ENCODE measurements at places on chromosomes 5 and 9.

DNA sequence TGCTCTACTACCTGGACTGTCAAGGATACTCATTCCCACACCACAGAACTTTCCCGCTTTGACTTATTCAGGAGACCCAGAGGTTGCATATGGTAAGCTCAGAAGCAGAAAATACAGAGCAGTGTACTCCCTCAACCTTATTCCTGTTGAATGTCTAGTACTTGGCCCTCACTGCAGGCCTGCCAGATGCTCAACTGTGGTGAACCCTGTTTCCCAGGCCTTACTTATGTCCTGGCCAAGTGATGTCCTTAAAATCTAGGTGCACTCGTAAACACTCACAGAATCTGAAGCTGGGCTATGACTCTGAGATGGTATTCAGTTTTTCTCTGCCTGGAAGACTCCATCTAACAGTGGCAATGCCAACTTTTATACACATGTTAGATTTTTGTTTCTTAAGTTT, 21.0 kb downstream of the DIAPH1 start:
- DNase-seq = no peak

- peak; percentile 78 for DNase-seq
Measured at GRCh38 chr5:178234750-178235587, 2.4 kb upstream of the PHYKPL start.

DNA sequence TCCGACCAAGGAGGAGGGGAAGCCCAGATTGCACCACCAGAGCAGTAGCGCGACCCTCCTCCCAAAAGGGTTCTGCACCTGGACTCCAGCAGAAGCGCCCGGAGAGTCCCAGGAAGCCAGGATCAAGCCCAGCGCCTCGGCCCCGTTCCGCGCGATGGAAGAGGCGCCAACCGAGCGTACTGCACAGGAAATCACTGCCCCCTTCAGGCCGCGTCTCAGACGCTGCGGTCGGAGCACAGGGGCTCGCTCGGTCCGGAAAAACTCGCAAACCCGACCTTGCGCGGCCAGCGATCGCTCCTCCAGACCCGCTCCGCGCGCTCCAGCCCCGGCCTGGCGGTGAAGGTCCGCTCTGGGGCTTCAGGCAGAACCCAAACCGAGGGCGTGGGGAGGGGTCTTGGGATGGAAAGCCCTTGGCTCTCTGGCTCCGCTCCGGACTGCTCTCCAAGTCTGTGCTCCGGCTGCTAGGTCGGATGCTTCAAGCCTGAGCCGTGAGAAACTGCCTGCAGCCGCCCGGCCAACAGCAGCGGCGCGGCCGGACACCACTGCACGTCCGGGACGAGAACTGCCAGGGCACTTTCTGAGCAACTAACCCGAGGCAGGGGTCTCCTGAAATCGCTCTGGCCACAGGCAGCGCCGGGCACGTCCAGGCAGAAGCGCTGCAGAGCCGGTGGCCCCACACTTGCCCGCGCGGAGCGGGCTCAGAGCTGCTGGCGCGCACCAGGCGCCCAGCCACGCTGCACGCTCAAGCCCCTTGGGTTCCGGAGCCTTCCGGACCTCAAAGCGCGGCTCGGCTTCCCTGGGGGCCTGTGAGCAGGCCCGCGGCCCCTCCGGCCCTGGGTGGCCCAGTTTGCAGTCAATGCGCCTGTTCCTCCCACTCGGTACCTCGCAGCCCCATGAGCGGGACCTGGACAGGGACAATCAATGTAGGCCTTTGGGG, 1.3 kb downstream of the GABBR2 start:
- DNase-seq = peak; percentile 36

GRCh38 chr5:90944116-90944515, 385.5 kb downstream of the ADGRV1 start:
- DNase-seq = no peak

GRCh38 chr9:114096041-114096511, 3.0 kb downstream of the KIF12 start:
- no peak for DNase-seq

DNA sequence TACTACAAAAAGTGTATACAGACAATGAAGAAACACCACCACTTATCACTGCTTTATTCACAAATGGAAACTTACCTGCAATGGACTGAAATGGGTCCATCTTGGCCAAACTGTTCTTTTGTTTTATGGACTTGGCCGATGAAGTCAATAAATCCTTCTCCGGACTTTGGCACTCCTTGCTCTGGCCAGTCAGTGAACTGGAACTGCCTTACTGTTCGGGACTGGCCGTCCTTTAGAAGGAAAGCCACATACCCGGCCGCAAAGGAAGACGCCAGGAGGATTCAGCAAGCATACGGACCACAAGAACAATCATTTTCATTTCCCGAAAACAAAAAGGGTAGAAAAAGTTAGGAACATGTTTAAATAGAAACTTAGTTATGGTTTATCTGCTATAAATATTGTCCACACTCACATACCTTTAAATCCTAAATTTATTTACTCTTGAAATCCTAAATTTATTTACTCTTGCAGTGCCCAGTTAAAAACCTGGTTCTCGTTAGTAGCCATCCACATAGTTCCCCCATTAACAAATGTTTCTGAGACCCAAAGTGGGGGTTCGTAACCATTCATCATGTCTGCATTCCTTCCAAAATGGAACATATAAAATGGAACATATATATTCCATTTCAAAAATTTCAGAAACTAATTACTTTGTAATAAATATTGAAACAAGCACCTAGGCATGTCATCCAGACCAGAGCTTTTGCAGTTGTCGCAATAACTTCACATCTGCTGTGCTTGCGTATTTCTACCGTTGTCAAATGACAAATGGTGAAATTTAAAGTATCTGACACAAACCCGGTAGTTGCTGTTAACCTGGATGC, 532.1 kb upstream of the DMAC1 start:
- no peak for DNase-seq

DNA sequence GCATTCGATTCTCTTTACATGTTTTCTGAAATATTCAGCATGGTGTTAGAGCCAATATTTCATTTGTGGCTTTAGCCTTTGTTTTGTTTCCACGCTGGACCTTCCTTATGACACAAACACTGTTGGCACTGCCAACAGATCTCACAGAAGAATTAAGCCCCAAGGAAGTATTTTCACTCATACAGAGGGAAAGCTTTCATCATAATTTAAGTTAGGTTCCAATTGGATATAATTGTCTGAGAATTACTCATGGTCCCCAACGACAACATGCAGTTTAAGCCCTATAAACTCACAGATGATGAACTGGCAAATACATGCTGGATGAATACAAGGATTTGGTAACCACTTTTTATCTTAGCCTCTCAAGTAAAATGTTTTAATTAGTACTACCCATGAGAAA, 259.5 kb downstream of the EBF1 start:
- DNase-seq = no peak

DNA sequence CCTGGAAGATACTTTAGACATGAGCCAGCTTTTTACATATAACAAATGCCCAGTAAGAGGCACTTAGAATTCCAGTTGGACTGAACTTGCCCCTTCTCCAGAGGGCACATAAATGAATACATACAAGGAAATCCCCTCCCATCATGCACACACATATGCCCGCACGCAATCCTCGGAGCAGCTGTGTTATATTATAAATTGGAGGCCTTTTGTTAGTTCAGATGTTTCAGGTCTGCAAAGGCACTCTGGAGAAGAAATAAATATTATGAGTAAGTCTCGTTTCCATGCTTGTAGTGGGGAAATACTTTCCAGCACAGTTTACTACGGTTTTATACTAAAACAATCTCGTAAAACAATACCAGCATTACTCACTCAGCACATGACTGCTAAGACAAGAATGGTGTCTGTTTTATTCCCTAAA, 17.6 kb upstream of the MUSK start:
- DNase-seq = no peak

- peak; percentile 23 for DNase-seq
Measured at GRCh38 chr5:143619040-143619439, 192.9 kb upstream of the HMHB1 start.

GRCh38 chr9:115930472-115930871, 223.1 kb upstream of the PAPPA start:
- no peak for DNase-seq

- DNase-seq = no peak
Measured at GRCh38 chr9:107784235-107784958, 294.8 kb upstream of the KLF4 start.

DNA sequence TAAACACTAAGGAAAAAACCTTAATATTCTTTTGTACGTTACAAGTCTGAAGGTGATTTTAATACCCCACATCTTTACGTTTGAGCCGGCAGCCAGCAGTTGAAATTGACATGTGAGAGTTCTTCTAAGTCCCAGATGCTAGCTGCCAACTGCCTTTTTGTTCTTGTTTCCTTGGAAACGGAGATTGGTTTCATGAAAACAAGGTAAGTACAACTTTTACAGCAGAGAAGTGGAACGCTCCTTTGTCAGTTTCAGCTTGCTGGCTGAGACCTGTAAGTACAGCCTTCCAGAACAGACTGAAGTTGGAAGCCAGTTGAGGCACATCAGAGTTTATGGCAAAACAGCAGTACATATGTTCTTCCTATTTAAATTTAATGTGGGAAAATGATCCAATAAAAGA, 1018.4 kb upstream of the ARRDC3 start:
- DNase-seq = no peak

- no peak for DNase-seq
Measured at GRCh38 chr5:170280011-170280493, 17.5 kb downstream of the LCP2 start.

DNA sequence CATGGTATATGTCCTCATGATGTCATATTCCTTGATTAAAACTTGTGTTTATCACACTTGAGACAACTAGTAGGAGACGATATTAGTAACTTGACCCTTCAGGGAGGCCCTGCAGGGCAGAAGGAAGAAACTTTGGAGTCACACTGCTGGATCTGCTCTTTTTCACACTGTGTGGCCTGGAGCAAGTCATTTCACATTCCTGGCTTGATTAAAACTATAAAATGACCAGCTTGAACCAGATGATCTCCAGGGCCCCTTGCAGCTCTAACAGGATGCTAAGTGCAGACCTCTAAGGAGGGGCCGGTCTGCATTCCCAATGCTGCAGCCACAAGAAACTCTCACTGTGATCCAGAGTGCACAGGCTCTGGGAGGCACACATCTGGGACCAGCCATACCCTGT, 146.4 kb upstream of the ZNF366 start:
- DNase-seq = no peak

DNA sequence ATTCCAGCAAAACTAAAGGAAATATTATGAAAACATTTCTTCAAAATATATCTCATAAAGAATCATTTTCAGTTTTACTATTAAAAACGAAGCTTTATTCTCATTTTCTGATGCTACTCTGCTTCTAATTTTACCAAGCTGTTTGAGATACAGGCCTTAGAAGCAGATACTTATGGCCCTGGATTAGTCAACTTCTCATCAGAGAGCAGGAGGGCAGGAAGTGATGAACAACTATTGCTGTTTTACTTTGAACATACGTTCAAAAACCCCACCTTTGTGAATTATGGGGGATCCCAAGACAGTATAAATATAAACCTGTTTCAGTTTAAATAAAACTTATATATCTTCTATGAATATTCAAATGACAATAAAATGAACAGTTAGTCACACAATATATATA, 16.0 kb downstream of the MPDZ start:
- no peak for DNase-seq

GRCh38 chr9:105114964-105115728, 129.3 kb upstream of the SLC44A1 start:
- DNase-seq = peak; percentile 93

DNA sequence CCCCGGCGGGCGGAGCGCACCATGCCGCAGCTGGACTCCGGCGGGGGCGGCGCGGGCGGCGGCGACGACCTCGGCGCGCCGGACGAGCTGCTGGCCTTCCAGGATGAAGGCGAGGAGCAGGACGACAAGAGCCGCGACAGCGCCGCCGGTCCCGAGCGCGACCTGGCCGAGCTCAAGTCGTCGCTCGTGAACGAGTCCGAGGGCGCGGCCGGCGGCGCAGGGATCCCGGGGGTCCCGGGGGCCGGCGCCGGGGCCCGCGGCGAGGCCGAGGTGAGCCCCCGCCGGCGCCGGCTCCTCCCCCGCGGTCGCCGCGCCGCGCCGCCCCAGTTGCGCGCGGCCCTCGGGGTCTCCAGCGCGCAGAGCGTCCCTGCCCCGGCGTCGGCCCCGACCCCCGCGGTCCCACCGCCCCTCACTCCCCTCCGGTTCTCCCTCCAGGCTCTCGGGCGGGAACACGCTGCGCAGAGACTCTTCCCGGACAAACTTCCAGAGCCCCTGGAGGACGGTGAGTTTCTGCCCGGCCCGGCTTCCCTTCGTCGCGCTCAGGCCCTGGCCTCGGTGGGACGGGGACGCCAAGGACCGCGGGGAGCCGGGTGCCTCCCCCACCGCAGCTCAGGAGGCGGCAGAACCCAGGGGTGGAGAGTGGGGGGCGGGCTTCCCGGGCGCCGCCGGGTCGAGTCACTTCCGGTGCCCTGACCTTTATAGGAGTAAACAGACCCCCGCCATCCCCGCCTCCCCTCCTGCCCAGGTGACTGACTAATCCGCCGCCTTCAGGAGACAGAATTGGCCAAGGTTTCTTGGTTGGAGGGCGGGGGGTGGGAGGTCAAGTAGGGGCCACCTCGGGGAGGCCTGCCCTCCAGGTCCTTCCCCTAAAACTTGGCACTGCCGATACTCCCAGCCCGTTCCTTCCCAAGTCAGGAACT, 665 bp downstream of the TCF7 start:
- no peak for DNase-seq

DNA sequence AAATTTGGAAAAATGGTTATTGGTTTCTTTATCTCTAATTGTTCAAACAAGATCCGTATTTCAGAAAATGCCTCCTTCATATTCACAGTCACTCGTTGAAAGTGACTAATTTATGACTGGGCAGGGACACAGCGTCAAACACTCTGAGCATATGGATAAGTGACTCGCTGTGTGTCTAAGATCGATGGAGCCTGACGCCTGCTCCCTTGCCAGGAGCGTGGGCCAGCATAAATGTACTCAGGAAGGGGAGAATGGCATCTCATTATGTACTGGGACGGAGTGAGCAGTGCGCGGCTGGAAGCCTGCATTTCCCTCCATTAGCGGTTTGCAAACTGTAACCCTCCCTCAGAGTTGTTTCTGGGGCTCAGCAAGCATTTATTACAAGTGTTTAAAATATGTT, 79.8 kb upstream of the CAST start:
- no peak for DNase-seq

DNA sequence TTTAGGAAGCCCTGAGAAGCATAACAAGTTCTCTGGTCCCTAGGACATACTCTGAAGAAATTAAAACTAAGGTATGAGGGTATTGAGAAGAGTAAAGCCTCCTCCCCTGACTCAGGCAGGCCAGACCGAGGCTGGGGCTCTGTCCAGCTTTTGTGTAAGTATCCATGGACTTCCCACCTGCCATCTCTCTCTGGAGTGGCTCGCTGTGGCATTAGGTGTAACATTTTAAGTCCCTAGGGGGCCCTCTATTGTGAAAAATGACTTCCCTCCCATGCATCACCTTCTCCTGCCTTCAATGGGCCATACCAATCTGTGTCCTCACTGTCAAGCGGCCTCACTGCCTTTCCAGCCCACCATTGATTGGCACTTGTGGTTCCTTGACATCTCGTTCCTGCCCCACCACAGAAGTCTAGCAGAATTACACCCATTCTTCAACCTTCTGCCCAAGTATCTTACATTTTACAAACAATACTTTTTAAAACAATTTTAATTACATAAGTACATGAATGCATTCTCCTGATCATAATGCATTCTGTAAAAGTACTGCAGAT, 205.5 kb downstream of the SLIT3 start:
- DNase-seq = no peak

GRCh38 chr5:93151896-93152295, 429.1 kb downstream of the NR2F1-AS1 start:
- DNase-seq = no peak
